H4 (cell line): ENCODE measurements at places on chromosomes 6 and 20. TPM values are rescaled to one million over a fixed set of nuclear protein-coding genes. Genes with fewer than 3 reads are reported as not detected.

GRCh38 chr6:146870760-146871159 is 272.0 kb downstream of the ADGB start:
- no peak for DNase-seq

GSTA2 gene
- 0.37 TPM in 1 of 2 replicates, not detected in the other for total RNA-seq

CLDN20 gene
- not detected in 2 replicates for total RNA-seq

GRCh38 chr20:52984451-52984810 is 12.3 kb downstream of the TSHZ2 start:
- no peak for DNase-seq

GRCh38 chr20:61056627-61057442 is 195.2 kb upstream of the CDH4 start:
- DNase-seq, result no peak

SDC4 gene
- total RNA-seq, result 88.3 and 88.4 TPM in 2 replicates

EBF4 gene
- 4.1 and 4.8 TPM in 2 replicates for total RNA-seq

- DNase-seq, result no peak
These were observed 50.1 kb downstream of the NFATC2 start for GRCh38 chr20:51492167-51493092.

DNA sequence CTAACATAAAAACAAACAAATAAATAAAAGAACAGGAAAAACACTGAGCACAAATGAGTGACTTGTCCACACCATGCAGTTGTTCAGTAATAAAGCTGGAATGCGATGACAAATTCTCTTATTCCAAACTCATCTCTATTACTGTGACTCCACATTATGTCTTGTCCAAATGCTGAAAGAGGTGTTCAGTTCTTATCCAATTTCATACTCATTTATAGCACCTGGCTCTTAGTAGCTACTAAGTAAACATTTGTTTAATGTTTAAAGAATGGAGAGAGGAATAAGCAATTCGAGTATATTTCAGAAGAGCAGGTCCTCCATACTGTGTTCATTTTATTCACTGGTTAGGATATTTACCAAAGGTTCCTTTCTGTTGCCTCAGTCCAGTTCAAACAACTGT is 439.0 kb upstream of the JAG1 start:
- DNase-seq, result no peak

FAM110A gene
- total RNA-seq, result 2.3 and 6.7 TPM in 2 replicates
